ENCODE measurements at places on chromosomes 12 and 14.

GRCh38 chr14:25132732-25133422, 82.9 kb upstream of the STXBP6 start:
- peak; percentile 45 for DNase-seq

DNA sequence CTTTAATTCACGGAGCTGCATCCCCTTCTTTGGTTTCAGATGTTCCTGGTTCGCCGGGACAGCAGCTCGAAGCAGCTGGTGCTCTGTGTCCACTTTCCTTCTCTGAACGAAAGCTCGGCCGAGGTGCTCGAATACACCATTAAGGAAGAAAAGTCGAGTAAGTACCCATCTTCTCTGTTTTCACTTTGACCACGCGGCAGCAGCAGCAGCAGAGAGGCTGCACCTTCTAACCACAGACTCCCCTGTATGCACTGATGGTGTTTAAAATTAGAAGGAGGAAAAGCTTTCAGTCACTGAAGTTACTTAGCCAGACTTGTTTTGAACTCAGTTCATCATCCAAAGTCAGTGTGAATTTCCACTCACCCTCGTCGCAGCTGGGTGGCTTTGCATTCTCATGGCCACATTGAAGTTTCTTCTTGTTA, 63.8 kb downstream of the RIN3 start:
- DNase-seq, result no peak

- DNase-seq, result no peak
Observed at GRCh38 chr14:100825713-100826331, at the start of gene MEG3. MEG3 (plus strand) TSS chr14:100826118.

DNA sequence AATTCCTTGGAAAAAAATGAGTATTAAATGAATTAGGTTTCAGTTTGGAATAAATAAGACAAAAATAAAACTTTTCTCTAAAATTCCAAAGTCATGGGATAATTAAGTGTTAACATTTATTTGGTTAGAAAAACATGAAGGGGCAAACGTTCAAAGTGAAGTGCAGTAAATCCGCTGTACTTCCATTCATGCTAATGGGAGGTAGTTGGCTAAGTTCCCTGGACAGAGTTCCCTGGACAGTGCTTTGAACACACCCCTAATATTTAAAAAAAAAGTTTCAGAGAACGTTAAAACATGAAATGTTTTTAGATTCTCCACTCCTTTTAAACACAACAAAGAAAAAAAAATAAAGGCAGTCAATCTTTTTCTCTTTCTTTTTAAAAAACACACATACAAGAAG, 16.3 kb downstream of the ALX1 start:
- no peak for DNase-seq

DNA sequence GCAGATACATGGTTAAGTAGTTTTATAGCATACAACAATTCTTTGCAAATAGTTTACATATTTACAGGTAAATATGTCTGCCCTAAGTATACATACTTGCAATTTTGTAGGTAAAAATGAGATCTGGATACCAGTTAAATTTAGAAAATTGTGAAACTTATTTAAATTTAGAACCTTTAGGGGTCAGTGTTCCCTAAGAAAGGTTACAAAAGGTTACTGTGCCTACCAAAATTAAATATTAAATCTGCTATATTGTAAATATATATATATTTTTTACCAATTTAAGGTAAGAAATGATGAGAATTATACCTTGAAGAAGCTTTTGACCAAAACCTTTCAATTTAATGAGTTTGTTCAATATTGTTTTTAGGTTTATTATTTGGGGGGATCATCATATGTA, 54.0 kb downstream of the MIPOL1 start:
- no peak for DNase-seq

DNA sequence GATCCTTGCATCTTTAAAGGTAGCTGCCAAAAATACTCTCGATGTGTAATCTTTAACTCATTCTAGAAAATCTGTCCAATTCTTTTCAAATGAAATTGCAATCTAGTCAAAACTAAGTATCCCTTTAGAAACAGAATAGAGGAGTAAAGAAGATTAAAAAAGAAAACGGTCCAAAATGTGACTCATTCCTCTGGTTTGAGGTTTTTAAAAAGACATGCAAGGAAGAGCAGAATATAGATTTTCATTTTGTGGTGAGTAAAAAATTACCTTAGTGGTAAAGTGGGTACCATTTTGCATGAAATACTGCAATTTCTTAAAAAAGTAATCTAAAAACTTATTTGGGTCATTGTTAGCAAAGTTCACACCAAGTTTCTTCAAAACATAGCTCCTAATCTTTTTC, 108.4 kb downstream of the BRMS1L start:
- DNase-seq, result no peak

DNA sequence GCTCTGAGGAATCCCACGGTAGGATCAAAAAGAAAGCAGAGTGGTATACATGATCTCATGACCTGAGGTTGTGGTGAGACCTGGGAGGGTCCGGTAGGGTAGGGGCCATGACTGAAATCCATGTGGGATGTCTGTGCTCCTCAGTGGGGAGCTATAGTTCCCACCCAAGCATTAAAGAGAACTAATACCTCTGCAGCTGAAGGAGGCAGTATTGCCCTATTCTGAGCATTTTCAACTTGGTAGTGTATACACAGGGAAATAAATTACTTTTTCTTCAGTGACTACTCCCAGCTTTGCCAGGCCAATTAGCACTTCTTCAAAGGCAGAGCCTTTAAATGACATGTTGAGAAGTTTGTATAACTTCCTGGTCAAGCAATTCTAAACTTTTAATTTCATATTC, 613.8 kb downstream of the KCNH5 start:
- DNase-seq, result no peak

GRCh38 chr14:104518659-104519350, 60.8 kb upstream of the C14orf180 start:
- DNase-seq, result no peak

DNA sequence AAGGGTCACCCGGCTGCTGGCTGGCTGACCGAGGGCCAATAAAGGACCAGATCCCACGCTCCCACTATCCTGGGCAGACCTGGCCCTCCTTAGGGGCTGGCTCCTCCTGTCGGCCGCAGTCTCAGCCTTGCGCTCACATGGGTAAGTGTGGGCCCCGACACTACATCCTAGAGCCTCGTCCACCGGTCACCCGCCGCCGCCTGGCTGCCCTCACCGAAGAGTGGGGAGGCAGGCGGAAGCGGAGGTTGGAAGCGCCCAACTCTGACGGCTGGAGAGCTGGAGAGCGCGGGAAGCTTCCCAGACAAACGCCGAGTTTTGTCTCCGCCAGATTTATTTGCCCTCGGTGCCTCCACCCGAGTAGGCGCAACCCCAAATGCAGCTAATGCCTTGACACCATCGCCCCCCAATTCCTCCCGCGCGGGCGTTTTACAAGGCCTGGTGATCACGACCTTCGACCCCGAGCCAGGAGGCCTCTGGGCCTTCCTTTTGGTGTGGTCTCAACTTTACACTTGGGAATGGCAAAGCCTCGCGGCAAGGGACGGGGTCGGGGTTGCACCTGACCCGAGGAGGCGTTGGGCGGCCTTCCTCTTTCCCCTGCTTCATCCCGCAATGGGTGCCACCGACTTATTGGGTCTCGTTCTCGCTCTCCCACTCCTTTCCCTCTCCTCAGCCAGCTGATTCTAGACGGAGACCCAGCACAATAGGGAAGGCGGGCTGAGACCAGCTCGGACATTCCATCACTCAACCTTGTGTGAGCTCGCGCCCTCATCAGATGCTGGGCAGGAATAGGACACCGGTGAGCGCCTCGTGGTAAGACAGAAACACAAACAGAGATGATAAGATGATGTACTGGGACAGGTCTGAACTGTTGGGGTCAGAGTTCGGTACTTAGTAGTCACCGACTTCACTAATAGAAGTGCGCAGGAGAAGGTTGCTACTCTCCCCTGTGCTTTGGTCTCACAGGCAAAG, 78.3 kb upstream of the ANO4 start:
- no peak for DNase-seq

DNA sequence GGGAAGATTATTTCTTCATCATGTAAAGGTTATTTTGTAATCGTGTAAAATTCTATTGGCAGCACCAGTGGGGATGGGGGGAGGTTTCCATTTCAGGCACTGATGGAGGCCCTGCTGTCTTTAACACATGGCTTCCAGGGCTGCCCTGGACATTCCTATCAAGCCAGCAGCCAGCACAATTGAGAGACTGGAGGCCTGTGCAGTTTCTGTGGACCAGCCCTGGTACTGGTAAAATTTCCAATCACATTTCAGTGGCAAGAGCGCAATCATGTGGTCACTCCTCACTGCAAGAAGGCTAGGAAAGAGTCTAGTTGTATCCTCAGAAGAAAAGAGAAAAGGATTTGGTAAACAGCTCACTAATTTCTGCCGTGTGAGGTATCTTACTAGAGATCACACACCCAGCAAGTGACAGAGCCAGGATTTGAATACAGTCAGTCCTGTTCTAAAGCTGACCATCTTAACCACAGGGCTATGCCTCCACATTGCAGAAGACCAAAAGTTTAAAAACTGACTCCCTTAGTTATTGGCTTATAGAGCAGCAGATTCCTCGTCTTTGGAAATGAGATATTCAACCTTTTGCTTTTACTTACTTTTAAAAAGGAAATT, 179.4 kb upstream of the ARHGAP5 start:
- no peak for DNase-seq

- DNase-seq, result no peak
Observed at GRCh38 chr12:125189502-125189901, 124.3 kb downstream of the AACS start.

- DNase-seq, result no peak
Observed at GRCh38 chr12:112518365-112518735, 99.6 kb downstream of the PTPN11 start.

DNA sequence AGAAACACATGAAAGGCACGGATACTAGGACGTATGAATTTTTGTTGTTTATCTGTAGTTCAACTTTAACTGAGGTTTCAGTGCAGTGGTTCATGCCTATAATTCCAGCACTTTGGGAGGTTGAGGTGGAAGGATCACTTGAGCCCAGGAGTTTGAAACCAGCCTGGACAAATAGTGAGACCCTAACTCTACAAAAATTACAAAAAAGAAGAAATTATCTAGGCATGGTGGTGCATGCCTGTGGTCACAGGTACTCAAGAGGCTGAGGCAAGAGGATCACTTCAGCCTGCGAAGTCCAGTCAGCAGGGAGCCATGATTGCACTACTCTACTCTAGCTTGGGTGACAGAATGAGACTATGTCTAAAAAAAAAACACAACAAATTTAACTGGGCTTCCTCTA, 8.0 kb downstream of the KRT6B start:
- DNase-seq, result no peak

DNA sequence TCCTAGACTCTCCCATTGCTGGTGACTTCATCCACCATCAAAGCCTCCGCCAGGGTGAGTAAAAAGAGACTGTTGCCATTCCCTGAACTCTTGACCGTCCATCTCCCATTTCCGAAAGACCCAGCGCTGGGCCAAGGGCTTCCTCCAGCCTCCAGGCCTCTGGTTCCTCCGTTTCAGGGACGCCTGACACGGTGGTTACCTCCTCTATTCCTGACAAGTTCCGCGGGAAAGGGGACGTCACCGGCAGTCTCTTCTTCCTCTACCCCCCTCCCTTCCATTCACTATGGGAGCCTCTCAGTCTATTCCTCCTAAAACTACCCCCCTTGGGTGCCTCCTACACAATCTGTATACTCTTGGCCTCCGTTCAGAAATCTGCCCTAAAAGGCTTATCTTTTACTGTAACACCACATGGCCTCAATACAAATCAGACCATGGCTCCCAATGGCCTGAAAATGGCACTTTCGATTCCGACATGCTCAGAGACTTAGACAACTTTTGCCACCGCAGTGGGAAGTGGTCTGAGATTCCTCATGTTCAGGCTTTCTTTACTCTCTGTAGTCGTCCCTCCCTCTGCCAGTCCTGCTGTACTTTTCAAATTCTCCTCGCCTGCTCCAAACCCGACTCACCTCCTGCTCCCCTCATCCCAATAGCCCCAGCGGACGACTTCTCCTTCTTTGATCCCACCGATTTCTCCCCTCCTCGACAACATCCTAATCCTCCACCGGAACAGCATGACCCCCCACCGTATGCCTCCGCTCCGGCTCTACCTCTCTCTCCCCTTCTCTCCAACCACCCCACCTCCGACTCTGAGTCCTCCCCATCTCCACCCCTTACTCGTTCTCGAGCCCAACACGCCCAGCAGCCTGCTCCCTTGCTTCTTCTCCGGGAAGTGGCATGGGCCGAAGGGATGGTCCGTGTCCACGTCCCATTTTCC, 70.4 kb downstream of the MOK start:
- peak; percentile 71 for DNase-seq

DNA sequence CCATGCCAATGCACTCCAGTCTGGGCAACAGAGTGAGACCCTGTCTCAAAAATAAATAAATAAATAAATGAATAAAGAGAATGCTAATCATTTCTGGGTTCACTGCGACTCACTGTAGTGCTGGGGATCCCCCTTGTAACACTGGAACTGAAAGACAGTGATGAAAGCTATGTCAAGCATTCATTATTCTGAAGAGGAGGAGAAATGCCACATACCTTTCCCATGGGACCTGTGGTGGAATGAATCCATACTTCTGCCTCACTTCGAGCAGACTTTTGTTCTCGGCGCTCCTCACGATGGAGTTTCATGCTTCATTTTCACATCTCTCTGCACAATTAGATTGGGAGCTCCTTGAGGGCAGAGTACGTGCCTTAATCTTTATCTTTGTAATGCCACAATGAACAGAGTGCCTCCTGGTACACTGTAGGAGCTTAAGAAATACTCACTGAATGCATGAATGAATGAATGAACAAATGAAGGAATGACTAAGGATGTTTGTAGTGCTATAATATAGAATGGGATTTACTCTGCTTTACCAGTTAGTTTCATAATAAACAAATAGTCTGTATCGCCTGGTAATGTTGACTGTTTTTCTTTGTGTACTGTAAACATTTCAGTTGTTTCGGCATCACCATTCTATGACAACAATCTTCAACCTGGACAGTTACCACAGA, 45.8 kb downstream of the DRAM1 start:
- DNase-seq, result no peak

DNA sequence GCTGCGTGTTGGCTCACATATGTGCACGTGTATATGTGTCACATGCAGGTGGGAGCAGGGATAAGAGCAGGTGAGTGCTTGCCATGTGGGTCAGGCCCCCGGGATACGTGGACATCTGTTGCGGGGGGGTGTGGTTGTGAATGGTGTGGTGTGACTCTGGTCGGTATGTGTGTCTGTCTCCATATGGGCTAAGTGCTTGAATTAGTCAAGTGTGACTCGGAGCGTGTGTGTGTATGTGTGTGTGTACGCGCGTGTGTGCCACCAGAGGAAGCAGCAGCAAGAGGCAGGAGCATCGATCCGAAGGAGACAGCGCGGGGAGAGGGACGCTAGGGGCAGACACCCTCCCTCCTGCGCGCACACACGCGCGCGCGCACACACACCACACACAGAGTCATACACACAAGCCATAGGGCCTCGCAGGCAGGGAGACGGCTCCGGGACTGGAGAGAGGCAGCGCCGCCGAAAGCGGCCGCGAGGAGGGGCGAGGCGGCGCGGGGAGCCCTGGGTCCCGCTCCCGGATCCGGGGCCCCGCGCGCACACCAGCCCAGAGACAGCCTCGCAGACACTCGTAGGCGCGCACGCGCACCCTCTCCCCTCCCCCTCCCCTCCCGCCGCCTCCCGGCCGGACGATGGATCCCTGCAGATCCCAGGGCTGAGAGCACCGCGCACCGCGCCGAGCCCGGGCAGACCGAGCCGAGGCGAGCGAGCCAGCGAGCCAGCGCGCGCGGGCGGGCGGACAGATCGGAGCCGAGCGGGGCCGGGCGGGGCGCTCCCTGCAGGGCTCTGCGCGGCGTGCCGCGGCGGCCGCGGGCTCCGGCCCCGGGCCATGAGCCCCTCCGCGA, at the start of gene ASIC1:
ASIC1 (plus strand) TSS at position 597 of the 842 bp plus-strand sequence. CDS start 1,171 bp downstream, outside the sequence.
- DNase-seq, result peak; percentile 34

- DNase-seq, result no peak
Observed at GRCh38 chr12:94225506-94225905, 77.1 kb downstream of the PLXNC1 start.

Measured in NCI-H1694 treated with DMSO at 0.1 percent for 48 hours (cell line).